ENCODE measurements at places on chromosomes 13 and 19.
A peak's percentile ranks its signal among the peaks of the same experiment; 100 is the strongest.

GRCh38 chr19:41945135-41945766 is 13.9 kb downstream of the RABAC1 start:
- no peak for DNase-seq

DNA sequence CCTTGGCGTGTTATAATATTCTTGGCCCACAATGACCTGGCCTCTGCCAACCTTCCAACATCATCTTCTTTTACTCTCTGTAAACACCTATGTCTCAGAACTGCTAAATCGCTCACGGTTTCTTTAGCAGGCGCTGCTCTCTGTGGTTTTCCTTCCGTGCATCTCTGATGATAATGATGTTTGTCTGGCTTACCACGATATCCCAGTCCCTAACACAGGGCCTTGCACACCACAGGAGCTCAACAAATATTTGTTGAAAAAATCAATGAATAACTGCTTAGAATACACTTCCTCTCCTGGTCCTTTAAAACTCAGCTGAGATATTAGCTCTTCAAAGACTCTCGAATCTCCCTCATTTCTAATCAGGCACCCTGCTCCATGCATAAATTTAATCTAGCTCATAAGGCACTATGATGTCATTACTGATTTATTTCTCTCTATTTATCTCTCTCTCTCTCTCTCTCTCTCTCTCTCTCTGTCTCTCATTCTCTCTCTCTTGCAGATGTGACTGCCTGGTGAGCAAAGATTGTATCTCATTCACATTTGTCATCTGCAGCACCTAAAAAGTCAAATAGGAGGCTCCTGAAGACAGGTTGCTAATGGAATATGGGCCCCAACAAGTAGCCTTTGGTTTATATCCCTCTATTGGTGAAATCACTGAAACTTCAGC is 206.4 kb downstream of the NHLRC3 start:
- DNase-seq = no peak

- peak; percentile 35 for DNase-seq
Measured at GRCh38 chr19:55173714-55174409, 6.2 kb downstream of the SYT5 start.

DNA sequence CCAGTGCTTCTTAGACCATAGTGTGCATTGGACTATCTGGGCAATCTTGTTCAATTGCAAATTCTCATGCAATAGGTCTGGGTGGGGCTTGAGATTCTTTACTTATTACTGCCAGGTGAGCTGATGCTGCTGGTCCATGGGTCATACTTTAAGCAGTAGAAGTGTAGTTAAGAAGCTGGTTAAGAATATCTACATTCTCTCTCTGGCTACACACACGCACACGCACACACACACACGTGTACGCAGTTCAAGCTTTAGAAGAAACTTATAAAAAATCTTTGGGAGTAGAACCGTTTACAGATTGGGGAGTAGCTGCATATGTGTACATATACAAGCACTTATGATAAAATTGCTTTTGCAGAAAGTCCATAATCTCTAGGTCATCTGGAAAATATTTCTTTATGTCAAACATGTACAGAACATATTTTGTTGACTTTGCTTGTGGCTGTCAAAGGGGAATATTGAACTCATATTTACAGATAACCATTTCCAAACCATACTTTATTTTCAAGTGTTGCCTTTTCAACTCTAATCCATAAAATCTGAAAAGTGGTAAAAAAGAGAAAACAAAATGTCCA is 99.7 kb downstream of the GPC6 start:
- DNase-seq = no peak

- DNase-seq = no peak
Measured at GRCh38 chr13:99226513-99226912, 25.9 kb downstream of the UBAC2 start.

DNA sequence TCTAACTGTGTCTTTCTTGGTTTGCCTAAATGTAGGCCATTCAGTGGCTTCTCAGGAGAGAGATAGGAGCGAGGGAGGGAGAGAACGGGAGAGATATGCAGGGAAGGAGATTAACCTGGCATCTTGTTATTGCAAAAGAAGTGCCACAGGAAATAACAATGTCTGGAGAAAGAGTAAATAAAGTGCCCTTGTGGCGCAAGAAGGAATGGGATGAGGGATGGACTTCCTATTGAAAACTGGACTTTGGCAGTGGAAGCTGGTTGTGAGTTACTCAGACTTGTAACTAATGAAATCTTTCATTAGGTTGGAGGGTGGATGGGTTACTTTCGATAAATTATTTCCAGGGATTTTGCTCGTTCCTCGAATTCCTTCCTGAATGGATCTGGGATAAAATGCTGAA is 136.1 kb downstream of the LACC1 start:
- no peak for DNase-seq

GRCh38 chr19:33813391-33814101 is 16.9 kb downstream of the KCTD15 start:
- DNase-seq = no peak

DNA sequence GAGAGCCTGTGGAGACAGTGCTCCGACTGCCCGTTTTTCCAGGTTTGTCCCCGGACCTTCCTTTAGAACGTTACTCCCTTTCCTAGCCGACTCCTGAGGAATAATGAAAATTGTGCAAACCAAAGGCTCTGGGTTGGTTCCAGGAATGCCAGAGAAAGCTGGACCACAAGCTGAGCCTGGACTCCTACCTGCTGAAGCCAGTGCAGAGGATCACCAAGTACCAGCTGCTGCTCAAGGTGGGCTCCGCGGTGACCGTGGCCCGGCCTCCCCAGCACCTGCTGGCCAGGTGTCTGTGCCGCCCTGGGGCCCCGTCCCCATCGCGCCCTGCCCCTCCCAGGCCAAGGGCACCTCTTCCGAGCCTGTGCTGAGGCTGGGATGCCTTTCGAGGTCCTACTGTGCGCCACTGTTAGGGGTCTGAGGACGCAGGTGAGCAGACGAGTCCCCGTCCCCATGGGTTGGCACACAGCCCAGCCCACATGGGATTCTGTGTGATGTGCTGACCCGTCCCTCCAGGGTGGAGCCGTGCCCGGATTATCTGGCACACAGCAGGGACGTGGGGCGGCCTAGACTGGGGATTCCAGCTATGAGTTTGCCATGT is 20.5 kb upstream of the F7 start:
- DNase-seq = peak; percentile 12

DNA sequence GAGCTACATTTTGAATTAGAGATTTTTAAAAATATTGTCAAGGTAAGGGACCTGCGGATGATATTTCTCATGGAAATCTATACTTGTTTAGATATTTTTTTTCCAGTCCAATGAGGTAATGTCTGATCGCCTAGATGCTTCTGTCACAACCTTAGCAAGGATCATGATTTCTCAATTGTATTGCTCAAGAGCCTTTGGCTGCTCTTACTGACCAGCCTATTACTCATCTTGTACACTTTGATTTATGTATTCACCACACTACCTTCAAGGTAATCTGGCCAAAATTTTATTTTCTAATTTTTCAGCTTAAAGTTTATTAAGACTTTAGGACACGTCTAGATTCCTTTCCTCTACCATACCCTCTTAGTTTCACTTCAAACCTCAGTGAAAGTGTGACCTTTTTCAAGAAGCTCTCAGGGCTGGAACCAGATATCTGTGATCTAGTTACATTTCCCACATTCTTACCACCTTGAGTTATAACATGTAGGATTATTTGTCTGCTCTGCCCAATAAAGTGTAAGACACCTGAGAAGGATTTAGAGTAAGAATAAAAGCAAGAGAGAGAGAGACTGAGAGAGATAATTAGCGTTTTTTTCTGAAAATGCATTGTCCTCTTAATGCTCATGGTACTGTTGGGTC is 197.1 kb downstream of the ITGBL1 start:
- DNase-seq = no peak

DNA sequence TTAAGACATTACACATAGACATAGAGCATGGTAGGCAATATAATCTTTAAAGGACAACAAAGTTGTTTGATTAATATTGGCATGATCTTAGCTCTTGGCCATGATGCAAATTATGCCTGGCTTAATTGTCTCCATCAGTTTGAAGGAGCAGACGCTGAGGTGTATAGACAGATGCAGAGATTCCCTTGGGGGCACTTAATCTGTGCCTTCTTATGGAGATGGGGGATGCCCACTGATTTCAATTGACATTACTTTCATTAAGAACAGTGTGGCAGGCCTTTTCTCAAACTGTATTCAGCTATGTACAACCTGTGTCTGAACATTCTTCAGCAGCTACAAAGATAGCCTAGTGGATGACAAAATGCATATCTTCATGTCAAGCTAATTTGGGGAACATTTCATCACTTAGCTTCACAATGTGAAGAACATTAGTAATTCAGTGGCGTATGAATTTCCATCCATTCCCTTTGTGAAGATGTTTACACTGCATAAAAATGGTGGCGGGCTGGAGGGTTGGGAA is 85.3 kb upstream of the MYCBP2 start:
- no peak for DNase-seq

DNA sequence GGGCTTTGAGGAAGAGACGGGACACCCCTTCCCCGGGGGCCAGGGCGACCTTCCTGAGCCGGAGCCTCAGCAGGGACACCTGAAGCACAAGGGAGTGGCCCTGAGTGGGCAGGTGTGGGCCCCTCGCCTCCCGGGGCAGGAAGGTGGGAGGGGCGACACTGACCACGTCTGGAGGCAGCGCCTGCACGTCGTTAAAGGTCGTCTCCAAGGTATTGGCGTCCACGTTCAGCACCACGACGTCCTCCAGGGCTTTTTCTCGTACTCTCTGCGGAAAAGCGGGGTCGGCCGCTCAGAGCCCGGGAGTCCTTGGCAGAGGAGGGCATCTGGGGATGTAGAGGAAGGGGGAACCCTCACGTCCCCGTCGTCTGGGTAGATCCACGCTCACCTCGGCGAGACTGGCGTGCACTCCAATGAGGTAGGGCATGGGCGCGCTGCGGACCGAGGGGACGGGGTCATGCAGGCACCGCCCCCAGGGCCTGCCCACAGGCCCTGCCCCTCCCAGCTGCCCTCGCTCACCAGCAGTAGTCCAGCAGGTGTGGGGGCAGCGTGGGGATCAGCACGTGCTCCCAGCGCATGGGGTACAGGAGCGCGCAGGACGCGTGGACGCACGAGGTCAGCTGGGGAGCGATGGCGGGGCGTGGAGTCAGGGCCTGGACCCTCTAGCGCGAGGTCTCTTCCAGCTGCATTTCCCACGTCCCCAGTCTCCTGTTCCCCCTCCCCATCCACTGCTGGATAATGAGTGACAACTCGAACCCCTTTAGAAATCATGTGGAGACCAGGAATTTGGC is 6.1 kb downstream of the DENND1C start:
- no peak for DNase-seq

DNA sequence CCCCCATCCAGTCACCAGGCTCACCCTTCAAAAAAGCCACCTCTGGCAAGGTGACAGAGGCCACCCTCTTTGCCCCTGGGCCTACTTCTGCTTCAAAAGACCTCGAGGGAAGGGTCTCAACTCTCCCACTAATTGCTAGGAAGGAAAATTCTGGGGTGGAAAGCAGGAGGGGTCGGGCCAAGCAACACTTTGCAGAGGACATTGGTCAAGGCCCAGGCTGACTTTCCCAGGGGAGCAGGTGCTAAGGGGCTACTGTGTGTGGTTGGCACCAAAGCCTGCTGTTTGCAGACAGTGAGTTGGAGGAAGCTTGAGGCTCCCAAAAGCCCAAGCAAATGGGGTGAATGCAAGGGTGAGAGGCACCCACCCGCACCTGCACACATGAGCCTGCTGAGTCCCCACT is 28.6 kb upstream of the VSTM2B start:
- no peak for DNase-seq

- no peak for DNase-seq
Measured at GRCh38 chr13:89791971-89792630, 1555.4 kb upstream of the MIR17HG start.

- no peak for DNase-seq
Measured at GRCh38 chr13:112874751-112875300, 94.2 kb upstream of the MCF2L start.

GRCh38 chr13:112738606-112739005 is 48.8 kb downstream of the ATP11A start:
- peak; percentile 35 for DNase-seq

- peak; percentile 59 for DNase-seq
Measured at GRCh38 chr19:50728084-50728737, 5.0 kb downstream of the CLEC11A start.

DNA sequence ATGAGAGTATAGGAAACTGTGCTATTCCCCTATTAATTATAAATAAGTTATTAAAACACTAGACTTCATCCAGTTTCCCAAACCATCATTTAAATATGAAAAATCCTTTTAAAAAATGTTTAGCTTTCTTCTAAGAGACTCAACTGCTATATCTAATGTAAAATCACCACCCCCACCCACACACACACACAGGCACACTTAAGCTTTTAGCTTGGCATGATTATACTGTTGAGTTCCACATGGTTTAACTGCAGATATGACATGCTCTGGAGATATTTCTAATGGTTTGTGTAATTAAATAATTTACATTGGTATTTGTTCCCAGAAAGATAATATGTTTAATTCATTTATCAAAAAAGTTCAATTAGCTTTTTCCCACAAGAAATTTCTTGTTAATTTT is 1700.1 kb upstream of the SLC10A2 start:
- DNase-seq = no peak

GRCh38 chr19:41564515-41565378 is 11.2 kb upstream of the CEACAM21 start:
- DNase-seq = no peak

DNA sequence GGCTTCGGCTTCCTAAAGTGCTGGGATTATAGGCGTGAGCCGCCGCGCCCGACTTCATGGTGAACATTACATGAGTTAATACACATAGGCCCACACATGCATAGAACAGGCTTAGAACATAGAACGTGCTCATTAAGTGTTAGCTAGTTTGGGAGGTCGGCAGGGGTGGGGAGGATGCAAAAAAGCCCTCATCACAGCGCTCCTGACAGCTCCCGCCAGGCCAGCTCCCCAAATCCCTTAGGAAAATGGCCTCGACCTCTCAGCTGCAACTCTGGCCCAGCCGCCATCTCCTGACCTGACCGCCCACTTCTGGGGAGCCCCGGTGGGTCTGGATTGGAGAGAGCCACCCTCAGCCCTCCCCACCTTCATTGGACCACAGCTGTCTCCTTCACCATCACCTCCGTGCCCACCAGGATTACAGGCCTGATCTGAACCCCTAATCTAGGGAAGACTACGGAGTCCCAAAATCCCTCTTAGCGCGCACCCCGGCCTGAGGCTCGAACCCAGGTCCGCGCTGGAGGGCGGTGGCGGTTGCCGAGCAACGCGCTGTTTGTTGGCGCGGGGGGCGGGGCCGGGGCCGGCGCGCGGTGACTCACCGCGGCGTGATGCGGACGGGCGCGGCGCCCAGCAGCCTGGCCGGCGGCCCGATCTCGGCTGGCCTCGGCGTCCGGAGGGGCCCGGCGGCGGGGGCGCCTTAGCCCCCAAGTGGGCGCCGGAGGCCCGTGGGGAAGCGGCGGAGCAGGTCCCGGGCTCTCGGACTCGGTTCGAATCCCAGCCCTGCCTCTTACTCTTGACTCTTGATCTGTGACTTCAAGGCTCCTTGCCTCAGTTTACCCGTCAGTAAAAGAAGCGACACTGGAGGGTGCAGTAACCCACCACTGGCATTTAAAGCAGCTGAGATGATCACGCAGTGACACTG is 26.7 kb upstream of the NANOS3 start:
- peak; percentile 94 for DNase-seq
